ENCODE measurements at places on chromosomes 2 and 18.

- DNase-seq: no peak
These were observed 9.5 kb upstream of the CYBRD1 start for GRCh38 chr2:171512683-171513195.

GRCh38 chr18:43485545-43485963 is 208.3 kb upstream of the SYT4 start:
- DNase-seq: no peak

GRCh38 chr2:171174075-171174474 is 13.4 kb upstream of the TLK1 start:
- DNase-seq: no peak

- DNase-seq: no peak
These were observed 4.2 kb upstream of the MARS2 start for GRCh38 chr2:197700960-197701359.

DNA sequence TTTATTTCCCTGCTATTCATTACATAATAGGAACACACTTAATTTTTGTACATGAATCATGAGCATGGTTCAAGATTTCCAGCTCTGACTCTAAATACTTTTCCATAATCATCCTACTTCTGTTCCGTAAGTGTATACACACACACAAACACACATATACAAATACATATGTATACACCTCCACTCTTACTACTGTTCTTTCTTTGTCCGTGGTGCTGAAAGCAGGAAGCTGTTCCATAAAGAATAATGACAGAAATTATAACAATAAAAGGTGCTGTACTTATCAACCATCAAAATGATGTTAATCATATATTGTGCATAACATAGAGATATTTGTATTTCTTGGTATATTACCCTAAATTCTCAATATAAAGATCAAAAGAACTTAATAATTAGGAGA is 776.9 kb downstream of the DPP10 start:
- DNase-seq: no peak

DNA sequence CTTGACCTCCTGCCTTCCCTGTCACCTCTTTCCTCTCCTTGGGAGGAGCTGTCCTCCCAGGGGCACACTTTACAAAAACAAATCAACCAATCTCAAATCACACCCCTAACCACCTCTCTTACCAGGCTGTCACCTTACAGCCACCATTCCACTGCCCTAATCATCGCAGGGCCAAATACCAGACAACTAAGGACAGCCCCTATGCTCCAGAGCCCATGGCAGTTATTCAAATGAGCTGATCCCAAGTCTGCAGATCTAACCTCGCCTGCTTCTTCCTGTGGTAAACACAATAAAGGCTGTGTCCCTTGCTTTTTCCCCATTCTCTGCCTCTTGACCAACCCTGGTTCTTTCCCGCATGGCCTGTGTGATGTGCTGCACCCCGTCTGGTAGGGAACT is 154.2 kb upstream of the CNTNAP5 start:
- DNase-seq: no peak

GRCh38 chr2:119477113-119477505 is 45.5 kb downstream of the TMEM37 start:
- DNase-seq: no peak

DNA sequence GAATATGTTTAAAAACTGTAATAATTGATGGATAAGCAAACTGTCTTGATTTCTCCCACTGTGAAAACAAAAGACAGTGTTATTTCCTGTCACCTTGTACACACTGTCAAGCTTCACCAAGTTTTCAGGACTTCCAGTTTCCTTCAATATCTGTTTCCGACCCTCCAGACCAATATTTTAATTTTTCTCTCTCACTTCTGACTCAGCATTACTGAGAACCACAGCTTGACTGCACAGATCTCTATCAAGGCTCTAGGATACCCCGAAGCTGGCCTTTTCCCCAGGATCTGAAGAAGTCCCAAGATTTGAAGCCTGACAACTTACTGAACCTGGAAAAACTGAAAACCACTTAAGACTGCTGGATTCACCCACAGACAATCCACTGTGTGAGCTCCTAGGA is 13.2 kb upstream of the SULT1C3 start:
- DNase-seq: no peak

- DNase-seq: no peak
These were observed 79.3 kb downstream of the CLHC1 start for GRCh38 chr2:55152475-55153412.

DNA sequence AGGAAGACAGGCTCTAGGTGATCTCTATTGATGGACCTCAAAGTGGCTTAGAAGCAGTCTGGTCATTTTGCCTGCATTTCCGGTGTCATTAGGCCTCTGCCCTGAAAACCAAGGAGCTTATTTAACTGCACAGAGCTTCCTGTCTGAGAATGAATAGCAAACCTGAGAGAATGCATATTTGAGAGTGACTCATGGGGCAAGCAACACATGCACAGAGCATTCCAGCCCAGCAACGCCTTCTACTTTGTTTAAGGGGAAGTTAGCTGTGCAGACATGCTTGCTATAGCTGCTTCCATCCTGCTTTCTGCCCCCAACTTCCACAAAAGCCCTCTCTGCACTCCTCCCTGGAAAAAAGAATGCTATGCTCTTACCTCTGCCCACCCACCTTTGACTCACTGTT is 232.8 kb downstream of the GRB14 start:
- DNase-seq: no peak

- no peak for DNase-seq
These were observed 7.8 kb downstream of the CDK15 start for GRCh38 chr2:201813996-201814760.

- DNase-seq: no peak
These were observed 646.6 kb downstream of the NRXN1 start for GRCh38 chr2:50385349-50385748.

- no peak for DNase-seq
These were observed 2.7 kb upstream of the GKN1 start for GRCh38 chr2:68971591-68972231.

- no peak for DNase-seq
These were observed 39.8 kb downstream of the EFEMP1 start for GRCh38 chr2:55883829-55884228.

DNA sequence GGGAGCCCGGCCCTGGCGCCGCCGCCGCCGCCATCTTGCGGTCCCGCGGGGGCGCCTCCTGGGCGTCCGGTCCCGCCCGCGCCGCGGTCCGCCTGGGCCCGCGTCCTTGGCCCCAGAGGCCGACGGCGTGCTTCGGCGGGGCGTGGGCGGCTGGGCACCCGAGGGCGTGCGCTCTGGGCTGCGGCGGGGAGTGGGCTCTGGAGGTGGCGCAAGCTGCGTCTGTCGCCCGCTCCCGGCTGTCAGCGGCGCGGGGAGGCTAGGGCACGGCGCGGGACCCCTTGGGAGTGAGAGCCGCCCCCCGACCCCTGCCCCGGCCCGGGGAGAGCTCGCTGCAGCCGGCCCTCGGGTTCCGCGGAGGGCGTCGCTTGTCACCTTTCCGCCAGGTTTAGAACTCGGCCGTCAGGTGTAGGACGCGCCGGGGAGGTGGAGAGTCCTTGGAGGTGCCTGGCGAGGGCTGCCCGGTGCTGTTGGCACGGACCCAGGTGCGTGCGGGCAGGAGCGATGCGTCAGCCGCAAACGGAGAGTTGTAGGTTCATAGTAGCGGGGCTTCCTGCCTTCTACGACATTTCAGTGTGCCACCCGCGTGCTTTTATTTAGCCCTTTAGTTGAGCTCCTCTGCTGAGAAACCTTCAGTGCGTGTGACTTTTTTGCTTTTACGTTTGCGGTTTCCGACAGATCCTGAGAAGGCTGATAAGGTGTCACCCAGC is 921 bp downstream of the VAPA start:
- peak; percentile 30 for DNase-seq

GRCh38 chr2:189679226-189679625 is 4.8 kb downstream of the ANKAR start:
- DNase-seq: no peak

Data from HAP-1 (cell line).